ENCODE measurements at places on chromosomes 1 and 21.

- peaks cover 4% of the 10 kb centered on the region for H3K36me3 ChIP-seq
- no peak overlapping the region for H3K27ac ChIP-seq
- no peak overlapping the region for H3K4me3 ChIP-seq
- H3K4me1 ChIP-seq: peaks cover 32% of the 10 kb centered on the region
- DNase-seq: no peak
Observed at GRCh38 chr21:45010096-45010495, 64.3 kb upstream of the ADARB1 start.

GRCh38 chr1:188958461-188959115 is 1519.1 kb downstream of the BRINP3 start:
- H3K36me3 ChIP-seq: no peaks in the 10 kb centered on the region
- H3K27ac ChIP-seq: no peak overlapping the region
- H3K4me1 ChIP-seq: no peaks in the 10 kb centered on the region
- DNase-seq: no peak
- H3K4me3 ChIP-seq: no peak overlapping the region

DNA sequence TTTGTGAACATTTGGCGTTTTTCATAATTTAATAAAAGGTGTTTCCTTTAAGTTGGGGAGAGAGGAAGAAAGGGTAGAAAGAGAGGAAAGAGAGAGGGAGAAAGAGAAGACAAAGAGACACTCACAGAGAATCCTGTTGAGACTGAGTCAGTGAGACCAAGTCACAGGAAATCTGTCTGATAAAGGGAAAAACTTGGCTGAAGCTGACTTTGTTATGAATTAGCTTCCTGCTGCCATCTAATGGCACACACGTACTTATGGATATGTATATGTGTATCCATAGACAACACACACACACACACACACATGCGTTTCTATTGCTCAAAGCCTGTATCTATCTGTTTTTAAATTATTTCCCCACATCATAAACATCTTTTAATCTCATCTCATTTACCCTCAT is 42.5 kb upstream of the DISC1 start:
- DNase-seq: no peak
- peaks cover 7% of the 10 kb centered on the region for H3K4me1 ChIP-seq
- H3K27me3 ChIP-seq: no peaks in the 10 kb centered on the region
- H3K36me3 ChIP-seq: no peaks in the 10 kb centered on the region

- no peak for DNase-seq
- H3K36me3 ChIP-seq: peaks cover 7% of the 10 kb centered on the region
- H3K4me3 ChIP-seq: no peak overlapping the region
- H3K27ac ChIP-seq: no peak overlapping the region
- peaks cover 27% of the 10 kb centered on the region for H3K4me1 ChIP-seq
- no peaks in the 10 kb centered on the region for H3K27me3 ChIP-seq
Observed at GRCh38 chr1:150809651-150810050, 1.6 kb upstream of the CTSK start.

DNA sequence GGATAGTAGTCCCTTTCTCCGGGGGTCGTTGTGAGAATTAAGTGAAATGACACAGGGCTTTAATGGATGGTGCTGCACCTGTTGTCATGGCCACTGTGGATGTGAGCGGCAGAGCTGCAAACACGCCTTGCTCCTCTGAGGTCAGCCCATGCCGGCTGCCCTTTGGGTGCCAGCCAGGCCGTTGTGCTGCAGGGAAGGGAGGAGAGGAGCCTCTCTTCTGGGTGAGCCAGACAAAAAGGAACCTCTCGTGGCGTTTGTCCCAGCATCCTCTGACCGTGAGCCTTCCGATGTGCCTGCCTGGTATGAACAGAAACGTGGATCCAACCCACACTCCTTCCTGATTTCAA is 383.0 kb upstream of the VAMP3 start:
- no peaks in the 10 kb centered on the region for H3K36me3 ChIP-seq
- no peak overlapping the region for H3K4me3 ChIP-seq

GRCh38 chr1:31926853-31927660 is 11.1 kb downstream of the PTP4A2 start:
- no peaks in the 10 kb centered on the region for H3K36me3 ChIP-seq
- H3K4me3 ChIP-seq: no peak overlapping the region
- H3K4me1 ChIP-seq: peaks cover 81% of the 10 kb centered on the region
- peak overlapping the region; percentile 32 for H3K27ac ChIP-seq
- no peaks in the 10 kb centered on the region for H3K27me3 ChIP-seq
- no peak for DNase-seq

- no peaks in the 10 kb centered on the region for H3K36me3 ChIP-seq
- no peak overlapping the region for H3K4me3 ChIP-seq
- H3K27ac ChIP-seq: no peak overlapping the region
Observed at GRCh38 chr1:169565335-169566271, 20.7 kb downstream of the F5 start.

- H3K36me3 ChIP-seq: peaks cover 19% of the 10 kb centered on the region
- no peaks in the 10 kb centered on the region for H3K27me3 ChIP-seq
- no peak overlapping the region for H3K4me3 ChIP-seq
- no peak for DNase-seq
- H3K4me1 ChIP-seq: peaks cover 4% of the 10 kb centered on the region
Observed at GRCh38 chr1:99992760-99993467, 23.1 kb downstream of the SLC35A3 start.

DNA sequence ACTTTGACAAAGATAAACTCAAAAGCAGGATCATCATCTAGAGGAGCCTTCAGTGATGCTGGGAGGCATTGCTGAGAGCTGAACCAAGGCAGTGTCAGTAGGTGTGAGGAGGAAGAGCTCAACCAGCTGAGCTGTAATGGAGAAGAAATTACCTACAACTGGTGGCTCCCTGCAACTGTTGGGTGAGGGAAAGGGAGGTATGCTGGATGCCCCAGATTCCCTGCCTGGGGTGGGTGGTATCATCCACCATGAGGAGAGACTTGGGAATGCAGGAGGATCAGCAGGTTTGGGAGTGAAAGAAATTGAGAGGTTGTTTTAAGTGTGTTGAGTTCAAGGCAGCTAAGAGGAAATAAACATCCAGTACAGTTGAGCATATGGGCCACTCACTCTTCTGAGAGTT is 199.8 kb downstream of the DNM3 start:
- H3K27ac ChIP-seq: peak overlapping the region; percentile 72
- DNase-seq: no peak
- no peak overlapping the region for H3K4me3 ChIP-seq
- peaks cover 31% of the 10 kb centered on the region for H3K4me1 ChIP-seq
- H3K36me3 ChIP-seq: peaks cover 2% of the 10 kb centered on the region
- no peaks in the 10 kb centered on the region for H3K27me3 ChIP-seq

GRCh38 chr1:66265796-66266195 is 268.2 kb upstream of the SGIP1 start:
- H3K4me1 ChIP-seq: peaks cover 24% of the 10 kb centered on the region
- no peaks in the 10 kb centered on the region for H3K27me3 ChIP-seq
- H3K36me3 ChIP-seq: no peaks in the 10 kb centered on the region
- no peak overlapping the region for H3K27ac ChIP-seq
- H3K4me3 ChIP-seq: no peak overlapping the region

- DNase-seq: no peak
- H3K27ac ChIP-seq: no peak overlapping the region
- no peaks in the 10 kb centered on the region for H3K36me3 ChIP-seq
- peaks cover 7% of the 10 kb centered on the region for H3K4me1 ChIP-seq
Observed at GRCh38 chr1:114108751-114109255, 44.9 kb downstream of the SYT6 start.

DNA sequence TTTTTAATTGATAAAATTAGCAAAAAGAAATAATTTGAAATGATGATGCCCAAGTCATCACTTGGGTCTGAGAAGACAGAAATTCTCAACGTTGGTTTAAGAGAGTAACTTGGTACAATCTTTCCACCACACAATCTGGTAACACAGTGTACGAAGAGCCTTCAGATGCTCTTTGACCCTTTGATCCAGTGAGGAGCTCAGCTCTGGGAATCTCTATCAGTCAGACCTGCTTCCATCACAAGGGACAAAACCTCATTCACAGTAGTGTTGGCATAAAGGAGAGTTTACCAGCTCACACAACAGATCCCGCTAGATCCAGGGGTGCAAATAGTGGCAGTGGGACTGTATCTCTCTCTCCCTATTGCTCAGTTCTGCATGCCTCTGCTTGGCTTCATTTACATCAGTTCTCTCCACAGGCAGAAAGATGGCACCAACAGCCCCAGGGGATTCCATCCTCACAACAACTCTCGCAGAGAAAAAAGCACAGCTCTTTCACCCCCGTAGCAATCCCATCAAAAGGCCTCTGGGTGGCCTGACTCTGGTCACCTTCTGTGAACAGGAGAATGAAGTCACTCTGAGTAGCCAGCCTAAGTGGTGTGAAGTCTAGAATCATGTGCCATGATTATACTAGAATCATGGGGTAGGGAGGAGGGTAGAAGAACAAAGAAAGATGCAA is 119.7 kb downstream of the ZNF281 start:
- H3K4me1 ChIP-seq: peaks cover 6% of the 10 kb centered on the region
- H3K4me3 ChIP-seq: no peak overlapping the region
- DNase-seq: no peak
- no peaks in the 10 kb centered on the region for H3K36me3 ChIP-seq
- no peaks in the 10 kb centered on the region for H3K27me3 ChIP-seq

GRCh38 chr1:210573141-210573540 is 244.4 kb downstream of the HHAT start:
- H3K27me3 ChIP-seq: no peaks in the 10 kb centered on the region
- no peak overlapping the region for H3K4me3 ChIP-seq
- DNase-seq: no peak
- H3K4me1 ChIP-seq: no peaks in the 10 kb centered on the region
- peaks cover 5% of the 10 kb centered on the region for H3K36me3 ChIP-seq

- peak; percentile 51 for DNase-seq
- H3K4me3 ChIP-seq: no peak overlapping the region
- no peaks in the 10 kb centered on the region for H3K36me3 ChIP-seq
- H3K4me1 ChIP-seq: peaks cover 7% of the 10 kb centered on the region
Observed at GRCh38 chr21:44505673-44506278, 34.2 kb downstream of the KRTAP10-1 start.

DNA sequence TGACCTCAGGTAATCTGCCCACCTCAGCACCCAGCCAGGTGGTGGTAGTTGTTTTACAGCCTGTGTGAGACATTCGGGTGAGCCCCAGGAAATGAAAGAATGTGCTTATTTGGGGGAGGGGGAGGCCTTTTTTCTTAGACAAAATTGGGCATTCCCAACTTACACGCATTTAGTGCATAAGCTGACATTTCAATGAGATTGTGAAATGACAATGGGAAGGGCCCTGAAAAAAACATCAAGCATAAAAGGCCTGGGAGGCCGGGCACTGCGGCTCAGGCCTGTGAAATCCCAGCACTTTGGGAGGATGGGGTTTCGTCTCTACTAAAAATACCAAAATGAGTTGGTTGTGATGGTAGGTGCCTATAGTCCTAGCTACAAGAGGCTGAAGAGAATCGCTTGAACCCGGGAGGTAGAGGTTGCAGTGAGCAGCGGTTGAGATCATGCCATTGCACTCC is 5.0 kb downstream of the GAS5 start:
- no peaks in the 10 kb centered on the region for H3K27me3 ChIP-seq
- peak overlapping the region; percentile 45 for H3K27ac ChIP-seq
- H3K36me3 ChIP-seq: peaks cover 33% of the 10 kb centered on the region
- no peak overlapping the region for H3K4me3 ChIP-seq
- no peak for DNase-seq
